ENCODE measurements at places on chromosomes 7 and 10.

DNA sequence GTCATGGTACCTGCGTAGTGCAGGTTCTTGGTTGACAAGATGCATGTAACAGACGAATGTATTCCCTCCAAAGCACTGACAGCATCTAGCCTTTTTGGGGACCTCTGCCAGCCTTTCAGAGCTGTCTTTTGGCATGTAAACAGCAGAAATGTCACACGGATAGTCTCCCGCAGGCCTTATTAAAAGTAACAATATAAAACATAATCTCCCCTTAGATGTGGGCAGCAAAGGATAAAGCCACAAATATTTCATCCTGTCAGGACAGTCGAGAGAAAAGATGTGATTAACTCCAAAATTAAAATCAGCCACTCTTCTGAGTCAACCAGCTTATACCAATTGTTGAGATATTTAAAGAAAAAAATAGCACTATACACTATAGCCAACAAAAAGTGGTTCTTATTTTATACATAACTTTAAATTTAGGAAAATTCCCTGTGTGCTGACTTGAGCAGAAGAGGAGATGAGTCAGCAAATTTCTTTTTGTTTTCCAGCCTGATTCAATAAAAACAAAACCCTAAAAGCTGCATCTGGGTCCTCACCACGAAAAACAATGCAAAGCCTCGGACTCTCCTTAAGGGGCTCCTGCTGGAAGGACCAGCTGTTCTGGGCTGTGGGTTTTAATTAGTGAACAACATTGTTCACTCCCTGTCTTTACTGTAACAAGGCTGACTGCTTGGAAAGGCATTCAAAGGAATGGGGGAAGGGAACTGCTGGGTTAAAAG, 240.2 kb downstream of the ADAM12 start:
- no peak for DNase-seq

DNA sequence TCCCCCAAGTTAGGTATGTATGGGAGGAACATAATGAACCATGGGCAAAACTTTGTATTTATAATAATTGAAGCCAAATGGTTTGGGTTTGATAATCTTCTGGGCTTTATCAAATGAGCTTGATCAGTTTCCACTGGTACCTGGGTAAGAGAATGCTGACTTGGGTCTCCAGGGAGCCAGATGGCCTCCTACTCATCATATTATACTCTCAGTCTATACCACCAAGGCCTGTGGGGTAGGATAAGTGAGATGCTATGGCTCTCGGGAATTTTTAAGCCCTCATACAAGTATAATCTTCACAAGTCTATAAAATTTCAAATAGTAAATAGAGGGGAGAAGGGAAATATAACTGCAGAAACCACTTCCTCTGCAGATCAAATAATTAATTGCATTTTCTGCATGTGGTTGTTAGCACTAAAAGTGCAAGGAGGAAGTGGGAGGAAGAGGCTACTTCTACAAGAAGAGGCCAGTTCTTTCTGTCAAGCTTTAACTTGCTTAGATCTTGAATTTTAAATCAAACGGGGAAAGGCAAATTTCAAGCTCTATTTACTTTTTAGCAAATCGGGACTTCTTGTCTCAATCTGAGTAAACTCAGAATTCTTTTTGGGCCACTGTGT, 349.0 kb downstream of the SORCS1 start:
- DNase-seq: no peak

DNA sequence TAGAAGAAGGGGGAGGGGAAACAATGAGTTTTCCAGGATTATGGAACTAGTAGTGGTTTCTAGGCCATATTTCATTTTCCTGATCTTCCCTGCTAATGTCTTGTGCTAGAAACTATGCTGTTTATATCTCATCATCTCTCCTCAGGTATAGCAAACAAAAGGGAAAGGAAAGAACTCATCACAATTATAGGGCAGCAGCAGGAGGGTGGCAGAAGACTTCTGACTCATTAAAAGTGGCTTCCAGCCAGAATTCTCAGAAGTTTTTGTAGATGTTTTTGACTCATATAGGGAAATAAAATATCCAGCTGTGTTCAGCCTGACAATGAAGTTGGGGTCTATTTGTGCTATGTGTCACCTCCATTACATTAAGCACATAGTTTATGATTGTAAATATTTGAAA, 6.5 kb downstream of the AHR start:
- no peak for DNase-seq

- no peak for DNase-seq
These were observed 17.9 kb downstream of the PALS2 start for GRCh38 chr7:24591152-24591551.

DNA sequence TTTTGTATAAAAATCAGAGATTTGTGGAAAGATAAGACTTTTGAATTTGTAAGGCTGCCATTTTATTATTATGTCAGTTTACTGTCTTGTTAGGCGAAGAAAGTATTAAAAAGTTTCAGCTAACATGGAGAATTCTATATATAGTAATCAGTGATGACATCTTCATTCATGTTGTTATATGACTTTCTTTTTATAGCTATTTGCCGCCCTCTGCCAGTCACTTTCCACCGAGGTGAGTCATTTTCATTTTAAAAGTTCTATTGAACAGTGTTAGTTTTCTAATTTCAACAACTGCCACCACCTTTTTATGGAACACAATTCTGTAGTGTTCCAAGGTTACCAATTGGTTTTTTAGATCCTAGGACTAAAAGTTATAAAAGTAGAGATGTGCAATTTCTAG, 11.8 kb downstream of the CUTC start:
- DNase-seq: no peak

DNA sequence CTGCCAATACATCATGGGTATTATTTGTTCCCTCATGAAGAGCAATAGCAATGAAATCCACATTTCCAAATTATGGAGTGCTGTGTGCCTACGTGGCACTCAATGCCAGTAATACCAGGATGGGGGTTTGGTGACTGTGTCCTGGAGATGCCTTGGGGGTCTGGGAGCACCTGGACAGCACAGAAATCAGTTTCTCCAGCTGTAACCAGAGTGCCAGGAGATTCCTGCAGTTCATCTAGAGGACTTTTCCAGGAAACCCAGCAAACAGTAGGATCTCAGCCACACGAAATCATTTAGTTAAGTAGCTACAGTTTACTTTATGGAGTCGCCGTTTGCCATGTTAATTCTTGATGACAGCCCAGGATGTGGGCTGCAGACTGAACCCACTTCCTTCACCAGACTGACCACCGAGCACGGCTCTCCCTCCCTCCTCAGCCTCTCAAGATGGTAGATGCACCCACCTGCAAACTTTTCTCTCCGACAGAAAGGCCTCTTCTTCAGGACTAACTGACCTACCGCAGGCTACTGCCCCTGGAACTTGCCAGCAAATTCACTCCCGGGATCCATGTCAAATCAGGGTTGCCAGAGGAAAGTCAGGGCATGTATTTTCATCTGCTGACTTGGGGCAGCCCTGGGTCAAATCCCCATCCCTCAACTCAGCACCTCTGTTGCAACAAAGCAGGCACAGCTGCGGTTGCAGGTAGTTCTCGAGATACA, 30.3 kb downstream of the MKI67 start:
- DNase-seq: no peak

DNA sequence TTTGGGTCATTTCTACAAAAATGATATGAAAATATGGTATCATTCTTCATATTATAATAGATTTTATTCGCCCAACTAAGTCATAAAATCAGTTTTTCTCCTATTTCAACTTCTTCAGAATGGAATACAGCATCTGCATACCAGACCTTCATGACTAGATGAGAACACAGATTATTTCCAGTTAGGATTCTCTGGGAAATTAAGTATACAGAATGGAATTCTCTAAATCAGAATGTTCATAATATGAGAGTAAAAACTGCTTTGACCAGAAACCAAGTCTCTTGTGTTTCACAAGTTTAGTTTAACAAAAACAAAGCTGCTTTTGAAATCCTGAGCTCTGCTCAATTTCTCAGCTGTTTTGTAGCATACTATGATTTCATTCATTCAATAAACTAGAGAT, 160.3 kb upstream of the SEMA3A start:
- no peak for DNase-seq

GRCh38 chr10:124465003-124465776, 3.6 kb downstream of the LHPP start:
- DNase-seq: no peak

- no peak for DNase-seq
These were observed 66.8 kb upstream of the CYP26C1 start for GRCh38 chr10:92993699-92994272.

DNA sequence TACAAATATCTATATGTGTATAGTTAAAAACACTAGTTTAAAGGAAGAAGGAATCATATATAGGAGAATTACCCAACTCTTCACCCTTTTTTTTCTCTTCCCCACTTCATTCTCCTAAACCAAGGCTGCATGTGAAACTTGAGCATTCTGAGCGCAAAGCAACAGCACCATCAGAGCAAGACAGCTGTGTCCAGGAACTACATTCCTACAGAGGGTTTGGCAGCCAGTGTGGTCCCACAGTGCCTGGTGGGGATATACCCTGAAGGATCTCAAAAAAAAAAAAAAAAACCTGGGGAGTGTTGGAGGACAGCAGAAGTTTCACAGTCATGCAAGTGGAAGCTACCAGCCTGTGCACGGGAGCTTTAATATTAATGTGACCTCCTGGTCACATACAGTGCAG, 310.4 kb downstream of the CTNNA3 start:
- DNase-seq: no peak

DNA sequence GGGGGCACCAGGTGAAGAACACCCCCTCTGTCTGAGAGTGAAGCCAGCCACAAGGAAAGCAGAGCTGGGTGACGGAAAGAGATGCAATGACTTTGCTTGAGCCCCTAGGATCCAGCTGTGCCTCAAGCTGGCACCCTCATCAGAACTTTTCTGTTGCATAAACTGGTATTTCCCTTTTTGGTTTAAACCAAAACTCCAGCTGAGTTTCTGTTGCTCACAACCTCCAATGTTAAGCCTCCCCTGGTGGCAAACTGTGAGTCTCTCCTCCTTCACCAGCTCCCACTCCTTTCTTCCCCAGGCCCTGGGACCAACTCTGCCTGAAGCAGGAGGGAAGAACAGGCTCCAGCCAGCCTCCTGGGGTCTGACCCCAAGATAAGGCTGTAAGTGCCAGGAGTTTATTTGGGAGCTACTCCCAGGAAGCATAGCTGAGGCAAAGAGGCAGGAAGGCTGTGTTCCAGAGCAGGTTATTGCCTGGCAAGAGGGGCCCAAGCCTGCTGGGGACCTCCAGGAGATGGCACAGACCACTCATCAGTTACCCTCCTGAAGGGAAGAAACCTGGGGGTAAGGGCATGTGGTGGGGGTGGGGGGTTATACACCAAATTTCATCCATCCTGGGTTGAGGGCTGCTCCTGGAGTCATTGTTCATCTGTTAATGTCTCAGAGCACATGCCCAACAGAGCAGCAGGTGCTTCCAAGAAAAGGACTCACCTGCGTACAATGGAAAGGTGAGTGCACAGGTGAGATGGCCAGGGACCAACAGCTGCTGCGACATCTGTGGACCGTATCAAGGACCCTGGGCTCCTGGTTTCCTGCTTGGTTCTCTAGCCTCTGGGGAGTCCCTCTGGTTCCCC, 73.3 kb upstream of the NANOS1 start:
- DNase-seq: no peak
